ENCODE measurements at places on chromosomes 4 and X.

GRCh38 chr4:80173401-80173800 lies 23.9 kb upstream of the PRDM8 start:
- no peak for DNase-seq

- DNase-seq, result no peak
Observed at GRCh38 chr4:77699731-77700210, 94.2 kb downstream of the CXCL13 start.

- DNase-seq, result peak; percentile 51
Observed at GRCh38 chrX:10722851-10723250, 102.5 kb upstream of the MID1 start.

DNA sequence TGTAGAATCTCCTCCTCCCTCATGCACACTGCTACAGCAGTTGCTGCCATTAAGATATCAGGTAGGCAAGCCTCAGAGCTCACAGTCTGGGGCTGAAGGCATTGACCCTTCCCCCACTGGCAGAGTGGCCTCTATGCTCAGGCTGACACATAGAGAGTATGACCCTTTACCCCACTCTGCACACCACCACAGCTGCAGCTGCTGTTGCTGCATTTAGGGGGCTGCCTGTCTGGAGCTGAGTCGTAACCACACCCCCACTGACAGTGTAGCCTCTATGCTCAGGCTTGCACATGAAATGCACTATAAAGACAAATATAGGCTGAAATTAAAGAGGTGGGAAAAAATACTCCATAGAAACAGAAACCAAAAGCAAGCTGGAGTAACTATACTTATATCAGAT lies 289.3 kb upstream of the PABPC4L start:
- DNase-seq, result no peak

DNA sequence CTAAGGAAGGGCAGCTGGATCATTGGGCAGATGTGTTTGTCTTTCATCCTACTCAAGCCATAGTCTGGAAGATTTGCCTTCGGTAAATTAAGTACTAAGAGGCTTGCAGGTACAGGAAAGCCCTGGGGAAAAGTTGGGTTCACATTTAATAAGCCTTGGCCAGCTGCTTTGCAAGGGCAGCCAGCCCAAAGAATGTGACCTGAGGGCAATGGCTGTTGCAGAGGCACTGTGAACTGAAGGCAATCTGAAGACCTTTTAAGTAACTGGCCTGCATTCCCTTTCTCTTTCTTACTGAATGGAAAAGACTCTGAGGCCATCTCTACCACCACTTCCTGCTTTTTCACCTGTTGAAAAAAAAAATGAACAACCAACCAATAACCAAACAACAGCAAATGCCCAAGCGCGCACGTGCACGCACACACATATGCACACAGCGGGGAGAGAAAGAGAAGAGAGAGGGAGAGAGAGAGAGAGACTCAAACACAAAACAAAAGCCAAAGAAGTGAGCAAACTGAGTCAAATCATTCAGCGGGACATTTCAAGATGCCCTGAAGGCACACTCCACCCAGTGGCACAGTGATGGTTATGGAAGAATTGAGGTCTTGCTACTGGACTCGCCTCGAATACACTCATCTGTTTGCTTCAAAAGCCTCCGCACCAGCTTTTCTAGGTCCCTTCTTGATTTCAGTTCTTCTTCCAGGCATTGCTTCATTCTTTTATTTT lies 19.6 kb downstream of the CD40LG start:
- no peak for DNase-seq

- no peak for DNase-seq
Observed at GRCh38 chr4:80183250-80184052, 13.9 kb upstream of the PRDM8 start.

- peak; percentile 58 for DNase-seq
Observed at GRCh38 chr4:15479089-15479912, 9.6 kb downstream of the CC2D2A start.

- no peak for DNase-seq
Observed at GRCh38 chr4:89379511-89380044, 72.0 kb upstream of the GPRIN3 start.

- DNase-seq, result no peak
Observed at GRCh38 chr4:139522457-139522856, 33.6 kb downstream of the SETD7 start.

DNA sequence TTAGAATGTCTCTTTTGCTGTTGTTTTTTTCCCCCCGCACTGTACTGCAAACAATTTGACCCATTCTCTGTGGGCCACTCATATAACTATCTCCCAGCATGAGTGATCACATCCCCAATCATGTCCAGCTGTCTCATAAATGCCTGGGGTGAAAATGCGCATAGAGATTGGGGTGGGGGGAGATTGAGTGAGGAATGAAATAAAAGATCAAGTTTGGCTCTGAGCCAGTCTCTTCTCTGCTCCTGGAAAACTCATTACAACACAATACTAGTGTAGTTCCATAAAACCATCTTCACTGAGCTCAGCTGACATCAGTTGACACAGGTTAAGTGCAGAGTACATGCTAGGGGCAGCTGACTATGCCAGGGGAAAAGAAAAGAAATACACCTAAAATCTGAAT lies 96.9 kb downstream of the EGF start:
- no peak for DNase-seq

- no peak for DNase-seq
Observed at GRCh38 chr4:74410272-74410671, 34.7 kb upstream of the AREG start.

DNA sequence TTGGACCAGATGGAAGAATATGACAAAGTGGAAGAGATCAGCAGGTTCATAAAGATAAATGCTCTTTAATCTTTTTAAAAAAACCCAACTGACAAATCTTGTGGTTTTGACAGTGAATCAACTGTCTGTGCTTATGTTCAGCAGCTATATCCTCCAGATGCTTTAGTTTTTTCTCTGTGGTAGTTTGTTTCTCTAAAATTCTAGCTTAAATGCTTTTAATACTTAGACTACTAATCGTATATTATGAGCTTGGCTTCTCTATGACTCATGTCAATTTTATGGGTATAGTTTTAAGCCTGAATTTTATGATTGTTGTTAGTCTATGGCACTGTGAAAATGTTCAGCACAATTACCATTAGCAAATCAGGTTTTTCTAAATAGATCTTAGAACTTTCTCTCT lies 12.9 kb downstream of the HHIP start:
- DNase-seq, result no peak

DNA sequence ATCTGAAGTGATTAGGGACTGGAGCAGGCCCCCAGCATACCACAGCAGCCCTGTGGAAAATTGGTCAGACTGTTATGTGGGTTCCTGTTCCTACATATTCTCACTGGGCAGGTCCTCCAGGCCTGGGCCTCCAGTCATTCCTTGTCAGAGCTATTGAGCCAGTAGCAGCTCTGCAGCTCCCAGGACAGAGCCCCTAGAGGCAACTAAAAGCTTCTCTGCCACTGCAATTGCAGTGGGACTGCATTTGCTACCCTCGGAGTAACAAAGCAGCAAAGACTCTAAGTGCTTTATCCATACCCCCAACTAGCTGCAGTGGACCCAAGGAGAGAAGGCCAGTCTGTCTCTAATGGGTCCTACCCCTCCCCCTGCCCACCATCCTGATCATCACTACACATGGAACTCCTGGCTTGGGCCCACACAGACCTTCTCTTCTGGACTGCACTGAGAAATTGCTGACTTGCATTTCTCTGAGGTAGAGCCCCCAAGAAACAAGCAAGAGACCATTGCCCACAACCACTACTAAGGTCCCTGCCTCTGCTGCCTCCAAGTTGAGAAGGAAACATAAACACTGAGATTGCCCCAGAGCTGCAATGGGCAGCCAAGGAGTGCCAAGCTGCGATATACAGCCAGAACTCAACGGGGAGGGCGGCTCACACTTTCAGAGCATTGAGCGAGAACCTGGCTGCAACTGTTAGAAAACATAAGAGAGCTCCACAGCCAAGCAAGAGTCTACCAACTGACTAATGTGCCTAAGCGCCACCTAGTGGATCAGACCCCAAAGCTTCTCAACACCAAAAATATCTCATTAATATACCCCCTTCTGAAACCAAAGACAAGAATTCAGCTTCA lies 738.7 kb upstream of the NDST4 start:
- DNase-seq, result peak; percentile 48

- no peak for DNase-seq
Observed at GRCh38 chrX:150316564-150316963, 46.6 kb upstream of the MAMLD1 start.

- DNase-seq, result no peak
Observed at GRCh38 chr4:61543976-61544375, 343.9 kb downstream of the ADGRL3 start.

- DNase-seq, result no peak
Observed at GRCh38 chrX:100408713-100409609, 1.1 kb downstream of the PCDH19 start.

DNA sequence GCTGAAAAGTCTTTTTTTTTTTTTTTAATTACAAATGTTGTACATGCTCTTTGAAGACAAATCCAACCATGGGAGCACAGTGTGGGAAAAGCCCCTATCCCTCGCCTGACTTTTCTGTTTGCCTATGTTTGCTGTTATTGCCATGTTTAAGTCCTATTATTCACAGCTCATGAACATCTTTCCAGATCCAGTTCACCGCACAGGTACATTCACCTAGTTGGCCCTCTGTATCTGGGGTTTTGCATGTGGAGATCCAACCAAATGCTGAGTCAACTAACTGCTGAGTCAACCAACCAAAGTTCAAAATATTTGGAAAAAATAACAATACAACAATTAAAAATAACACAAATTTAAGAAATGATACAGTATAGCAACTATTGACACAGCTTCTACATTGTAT lies 100.1 kb upstream of the CLNK start:
- DNase-seq, result no peak

- DNase-seq, result no peak
Observed at GRCh38 chrX:130887376-130887775, 15.6 kb downstream of the ENOX2 start.

DNA sequence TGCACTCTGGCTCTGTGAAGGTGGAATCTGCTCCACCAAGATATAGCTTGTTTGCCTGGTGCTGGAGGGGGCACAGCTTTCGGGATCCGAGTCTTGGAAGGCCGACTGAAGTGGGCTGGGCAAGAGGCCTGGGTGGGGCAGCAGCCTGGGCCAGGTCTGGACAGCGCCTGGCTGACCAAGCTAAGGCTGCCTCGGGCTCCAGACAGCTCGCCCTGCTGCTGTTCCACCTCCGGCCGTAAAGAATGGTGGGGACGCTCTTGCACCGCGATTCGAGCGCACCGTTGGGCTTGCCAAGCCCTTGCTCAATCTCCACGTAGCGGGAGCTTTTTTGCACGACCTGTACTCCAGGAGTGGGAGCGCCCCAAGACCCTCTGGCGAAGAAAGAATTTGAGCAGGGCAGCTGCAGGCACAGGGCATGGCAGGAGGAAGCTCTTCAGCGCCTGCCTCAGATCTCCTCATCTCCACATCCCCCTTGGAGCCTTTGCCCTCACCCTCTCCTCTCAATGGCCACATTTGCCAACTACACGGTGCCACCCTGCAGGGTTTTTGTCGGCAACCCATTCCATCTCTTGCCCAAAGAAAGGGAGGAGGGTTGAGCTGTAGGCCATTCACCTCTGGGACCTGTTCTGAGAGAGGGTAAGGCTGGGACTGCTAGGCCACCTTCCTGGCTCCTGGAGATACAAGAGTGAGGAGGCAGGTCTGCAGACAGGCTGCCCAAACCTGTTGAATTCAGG lies 18.9 kb downstream of the CNGA2 start:
- peak; percentile 50 for DNase-seq

GRCh38 chr4:92968996-92969395 lies 665.2 kb downstream of the GRID2 start:
- DNase-seq, result no peak

All from A549 (cell line).